ENCODE measurements at places on chromosomes 3 and 15.

DNA sequence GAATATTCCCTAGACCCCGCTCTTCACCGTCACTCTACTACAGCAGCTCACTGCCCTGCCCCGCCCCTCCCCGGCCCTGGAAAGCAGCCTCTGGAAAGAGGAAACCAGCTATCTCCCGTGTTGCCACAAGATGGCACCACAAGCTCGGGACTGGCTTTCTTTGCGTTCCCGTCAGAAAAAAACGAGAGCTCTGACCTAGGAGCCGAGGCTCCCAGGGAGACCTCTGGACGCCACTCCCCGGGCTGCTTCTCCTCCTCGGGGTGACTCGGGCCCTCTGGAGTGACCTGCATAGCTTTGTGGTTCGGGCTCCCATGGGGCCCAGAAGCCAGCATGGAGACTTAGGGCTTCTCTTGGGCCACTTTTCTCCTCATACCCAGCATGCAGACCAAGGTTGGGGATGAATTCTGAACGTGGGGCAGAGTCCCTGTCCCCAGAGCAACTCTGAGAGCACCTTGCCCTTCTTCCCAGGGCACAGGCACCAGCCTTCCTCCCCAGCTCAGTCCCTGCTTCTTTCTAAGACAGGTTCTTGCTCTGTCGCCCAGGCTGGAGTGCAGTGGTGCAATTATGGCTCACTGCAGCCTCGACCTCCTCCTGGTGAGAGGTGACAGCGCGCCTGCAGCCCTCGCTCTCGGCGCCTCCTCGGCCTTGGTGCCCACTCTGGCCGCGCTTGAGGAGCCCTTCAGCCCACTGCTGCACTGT is 19.0 kb downstream of the STOML1 start:
- peak; percentile 45 for DNase-seq

DNA sequence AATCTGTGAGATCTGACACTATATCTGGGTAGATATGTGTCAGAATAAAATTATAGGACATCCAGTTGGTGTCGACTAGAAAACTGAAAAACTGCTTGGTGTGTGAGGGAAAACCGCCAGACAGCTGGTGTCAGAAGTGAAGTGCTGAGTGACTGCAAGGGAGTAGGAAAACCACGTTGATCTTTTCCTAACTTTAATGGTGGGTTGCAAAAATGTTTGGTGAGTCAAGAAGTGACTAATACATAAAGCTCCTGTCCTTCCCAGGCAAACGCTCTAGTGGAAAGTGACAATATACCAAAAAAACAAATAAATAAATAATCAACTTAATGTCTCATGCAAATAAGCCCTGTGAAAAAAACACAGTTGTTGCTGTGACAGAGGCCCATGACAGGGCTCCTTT is 7.3 kb upstream of the CD96 start:
- no peak for DNase-seq

DNA sequence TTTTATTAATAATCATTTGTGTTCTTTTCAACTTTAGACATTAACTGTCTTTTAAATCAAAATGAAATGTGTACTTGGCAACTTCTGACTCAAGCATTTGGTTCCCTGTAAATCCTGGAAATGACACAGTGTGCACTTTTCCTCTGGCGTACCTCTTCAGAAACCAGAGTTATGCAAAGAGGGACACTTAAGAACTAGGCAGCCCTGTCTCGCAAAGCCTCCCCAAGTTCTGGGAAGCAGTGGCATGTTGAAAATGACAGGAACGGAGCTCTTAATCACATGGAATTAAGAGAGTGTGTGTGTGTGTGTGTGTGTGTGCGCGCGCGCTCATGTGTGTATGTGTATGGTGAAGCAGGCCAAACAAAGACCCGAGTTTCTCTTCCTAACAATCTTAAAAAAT is 707.4 kb downstream of the MECOM start:
- DNase-seq = no peak

DNA sequence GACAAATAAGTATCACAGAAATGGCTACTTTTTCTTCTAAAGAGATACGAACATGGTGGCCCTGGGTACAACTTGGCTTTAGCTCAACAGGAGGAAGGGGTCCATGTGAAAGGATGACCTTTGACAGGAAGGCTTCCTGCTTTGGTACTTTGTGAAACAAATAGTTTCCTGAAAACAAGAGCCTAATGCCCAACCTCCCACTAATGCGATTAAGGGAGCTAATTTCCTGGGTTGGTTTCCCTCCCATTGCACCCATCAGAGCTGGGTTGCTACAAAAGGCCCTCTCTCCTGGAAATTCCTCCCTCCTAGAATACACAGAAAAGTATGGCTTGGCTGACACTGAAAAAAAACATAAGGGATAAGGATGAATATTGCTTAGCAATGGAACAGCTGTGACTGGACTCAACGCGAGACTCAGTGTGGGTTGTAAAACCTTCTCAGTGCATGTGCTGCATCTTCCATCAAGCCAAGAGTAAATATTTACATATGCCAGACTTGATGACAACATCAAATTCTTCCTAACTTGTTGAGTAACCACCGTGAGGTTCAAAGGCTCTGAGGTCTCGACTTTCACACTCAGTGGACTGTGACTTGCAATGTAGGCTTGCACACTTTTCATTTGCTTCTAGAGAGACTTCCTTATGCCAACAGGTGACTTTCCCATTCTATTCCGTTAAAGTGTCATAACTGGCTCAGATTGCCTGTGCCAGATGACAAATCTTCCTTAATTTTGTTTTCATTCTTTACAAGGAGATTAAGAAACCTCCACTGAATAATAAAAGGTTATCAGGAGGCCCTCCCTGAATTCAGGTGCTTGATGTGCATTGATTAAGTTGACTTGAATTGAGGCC is 60.1 kb downstream of the ADAMTS9 start:
- DNase-seq = no peak

GRCh38 chr3:45915518-45916231 is 27.6 kb upstream of the CXCR6 start:
- DNase-seq = no peak

DNA sequence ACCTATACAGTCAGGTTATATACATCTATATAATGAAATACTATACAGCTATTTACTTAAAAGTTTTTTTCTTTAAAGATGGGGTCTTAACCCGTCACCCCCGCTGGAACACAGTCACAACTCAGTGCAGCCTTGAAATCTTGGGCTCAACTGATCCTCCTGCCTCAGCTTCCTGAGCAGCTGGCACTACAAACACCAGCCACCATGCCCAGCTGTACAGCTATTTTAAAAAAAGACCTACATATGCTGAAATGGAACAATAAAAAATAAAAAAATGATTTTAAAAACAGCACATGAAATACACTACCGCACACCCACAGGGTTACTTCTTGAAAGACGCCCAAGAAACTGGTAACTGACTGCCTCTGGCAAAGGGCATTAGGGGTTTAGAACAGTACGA is 3.8 kb downstream of the NCBP2 start:
- DNase-seq = no peak

GRCh38 chr3:190862209-190863118 is at the start of gene GMNC:
GMNC (minus strand) TSS chr3:190862694; CDS start chr3:190862615, 79 bp downstream.
- no peak for DNase-seq

DNA sequence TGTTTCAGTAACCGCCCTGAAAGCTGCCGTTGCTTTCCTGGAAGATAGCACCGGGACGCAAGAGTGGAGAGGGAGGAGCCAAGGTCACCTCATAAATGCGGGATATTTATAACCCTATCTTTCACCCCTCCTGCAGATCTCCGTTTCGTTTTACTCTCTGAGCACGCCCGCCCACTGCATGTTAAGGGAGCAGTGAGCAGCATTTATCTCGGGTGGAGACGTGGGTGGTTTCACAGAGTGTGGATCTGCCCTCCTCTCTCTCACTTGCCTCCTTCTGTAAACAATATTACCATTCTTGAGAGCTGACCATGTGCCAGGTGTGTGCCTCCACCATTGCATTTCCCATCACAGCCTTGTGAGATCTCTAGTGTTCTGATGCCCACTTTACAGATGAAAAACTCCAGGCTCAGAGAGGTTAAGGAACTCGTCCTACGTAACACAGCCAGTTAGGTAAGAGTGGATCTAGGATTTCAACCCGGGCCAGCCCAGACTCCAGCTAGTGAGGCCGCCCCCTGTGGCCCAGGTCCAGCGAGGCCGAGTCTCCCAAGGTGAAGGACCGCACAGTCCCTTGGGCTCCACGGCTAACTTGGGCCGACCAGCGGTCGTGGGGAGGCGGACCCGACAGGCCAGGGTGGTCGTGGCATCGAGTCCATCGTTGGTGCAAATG is 16.9 kb upstream of the SEMA4B start:
- DNase-seq = peak; percentile 40

- DNase-seq = no peak
Measured at GRCh38 chr3:85821130-85821756, 862.5 kb downstream of the CADM2 start.

DNA sequence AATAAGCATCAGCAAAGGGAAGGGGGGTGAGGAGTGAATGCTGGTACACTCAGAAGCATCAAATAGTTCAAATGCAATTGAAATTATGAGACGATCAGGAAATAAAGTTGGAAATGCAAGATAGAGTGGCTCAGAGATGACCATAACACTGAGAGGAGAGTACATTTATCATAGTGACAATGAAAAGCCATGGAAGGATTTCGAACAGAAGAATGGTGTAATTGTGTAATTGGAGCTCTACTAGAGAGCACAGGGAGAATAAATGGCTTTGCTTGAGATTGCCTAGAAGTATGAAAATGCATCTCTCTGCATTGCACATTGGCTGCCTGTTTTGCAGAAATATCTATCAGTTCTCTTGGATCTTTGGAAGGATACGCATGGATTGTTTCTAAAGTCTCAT is 163.3 kb downstream of the TP63 start:
- DNase-seq = peak; percentile 38

DNA sequence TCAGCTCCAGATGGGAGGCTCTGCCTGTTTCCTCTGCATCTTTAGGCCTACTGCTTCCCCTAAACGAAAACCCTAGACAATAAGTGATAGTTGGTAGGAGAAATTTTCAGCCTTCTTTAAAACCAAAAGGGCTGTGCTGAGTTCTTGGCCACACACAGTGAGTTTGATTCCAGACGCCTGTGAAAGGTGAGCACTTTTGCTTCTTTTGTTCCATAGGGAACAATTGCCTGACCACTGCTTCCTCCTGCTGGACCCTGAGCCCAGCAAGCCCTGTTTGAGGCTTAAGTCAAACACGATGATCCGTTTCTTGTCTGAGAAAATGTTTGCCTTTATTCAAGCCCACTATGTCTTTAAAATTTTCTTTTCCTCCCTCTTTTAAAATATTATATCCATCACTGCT is 493.9 kb downstream of the ZIC1 start:
- no peak for DNase-seq

Measured in NCI-H187 treated with DMSO at 0.1 percent for 48 hours (cell line).